ENCODE measurements at places on chromosomes 1 and 21. TPM values are rescaled to one million over a fixed set of nuclear protein-coding genes. Genes with fewer than 3 reads are reported as not detected.

STUM gene
- total RNA-seq: 1.3 TPM

GRCh38 chr1:79969886-79970285, 963.4 kb upstream of the ADGRL4 start:
- no peaks in the 10 kb centered on the region for H3K4me1 ChIP-seq
- H3K27ac ChIP-seq: no peak overlapping the region
- H3K27me3 ChIP-seq: no peaks in the 10 kb centered on the region
- DNase-seq: no peak

- peak overlapping the region; percentile 94 for H3K4me3 ChIP-seq
- no peak for DNase-seq
- no peaks in the 10 kb centered on the region for H3K36me3 ChIP-seq
- H3K4me1 ChIP-seq: peaks cover 10% of the 10 kb centered on the region
- H3K27me3 ChIP-seq: peaks cover 7% of the 10 kb centered on the region
Measured at GRCh38 chr1:248839168-248839555, 1.1 kb downstream of the ZNF672 start.

DNA sequence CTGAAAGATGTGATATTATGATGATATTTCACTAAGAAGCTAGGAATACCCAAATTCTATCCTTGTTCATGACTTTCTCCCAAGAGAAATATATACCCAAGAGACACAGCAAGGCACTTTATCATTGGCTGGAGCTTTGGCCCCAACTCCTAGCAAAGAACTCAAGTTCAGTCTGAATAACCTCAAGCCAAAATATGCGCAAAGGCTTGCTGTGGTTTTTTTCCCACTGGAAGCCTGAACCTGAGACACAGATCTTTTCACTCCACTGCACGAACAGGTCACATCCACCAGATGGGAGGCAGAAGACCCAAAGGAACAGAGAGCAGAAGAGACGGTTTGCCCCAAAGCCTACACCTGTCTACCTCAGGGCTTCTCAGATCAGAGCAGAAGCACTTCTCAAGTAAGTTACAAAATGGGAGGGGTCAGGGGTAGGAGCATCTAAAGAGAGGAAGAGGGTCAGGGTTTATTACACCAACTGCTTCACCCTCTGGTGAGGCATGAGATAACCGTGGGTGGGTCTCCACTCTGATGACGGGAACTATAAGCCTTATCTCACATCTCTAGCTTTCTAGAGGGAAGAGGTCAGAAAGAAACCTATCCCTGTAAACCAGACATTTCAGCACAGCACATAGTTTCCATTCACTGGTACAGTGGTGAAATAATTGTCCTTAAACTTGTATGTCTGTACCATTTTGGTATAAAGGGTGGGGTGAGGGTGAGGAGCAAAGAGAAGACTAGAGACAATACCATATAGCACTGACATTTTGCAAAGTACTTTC, 17.1 kb upstream of the CDC42BPA start:
- H3K27me3 ChIP-seq: no peaks in the 10 kb centered on the region
- H3K36me3 ChIP-seq: peaks cover 6% of the 10 kb centered on the region
- DNase-seq: no peak

- H3K36me3 ChIP-seq: no peaks in the 10 kb centered on the region
- H3K27ac ChIP-seq: no peak within 1 kb of the TSS
- peaks cover 25% of the 10 kb centered on the region for H3K27me3 ChIP-seq
- H3K4me3 ChIP-seq: peak within 1 kb of the TSS; percentile 69
- peaks cover 21% of the 10 kb centered on the region for H3K4me1 ChIP-seq
Measured at GRCh38 chr1:8317647-8318381, at the start of gene SLC45A1. Gene SLC45A1 (plus strand): TSS chr1:8318114. CDS start chr1:8324330, 6,216 bp downstream.

GRCh38 chr1:61012341-61012761, 70.0 kb upstream of the NFIA start:
- no peak for DNase-seq
- no peaks in the 10 kb centered on the region for H3K27me3 ChIP-seq
- H3K4me3 ChIP-seq: no peak overlapping the region
- H3K27ac ChIP-seq: no peak overlapping the region
- no peaks in the 10 kb centered on the region for H3K36me3 ChIP-seq
- peaks cover 22% of the 10 kb centered on the region for H3K4me1 ChIP-seq

RRP15 gene
- total RNA-seq: 19.8 TPM

DNA sequence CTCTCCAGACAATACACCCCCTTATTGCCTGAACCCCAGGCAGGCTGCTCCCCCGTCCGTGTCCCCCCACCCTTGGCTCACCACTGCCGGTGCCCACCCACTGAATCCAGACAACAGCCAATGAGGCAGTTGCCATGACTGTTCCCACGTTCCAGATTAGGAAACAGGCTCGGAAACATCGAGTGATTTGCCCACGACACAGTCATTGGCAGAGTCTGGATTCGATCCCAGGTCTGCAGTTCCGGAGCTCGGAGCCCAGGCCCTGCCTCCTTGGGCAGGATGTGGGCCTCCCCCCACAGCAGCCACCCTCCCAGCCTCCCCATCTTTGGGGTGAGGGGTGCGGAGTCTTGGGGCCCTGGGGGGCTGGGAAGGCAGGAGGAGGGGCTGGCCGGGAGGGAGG, 20.3 kb upstream of the CLSTN1 start:
- no peak for DNase-seq
- no peak overlapping the region for H3K4me3 ChIP-seq
- H3K36me3 ChIP-seq: no peaks in the 10 kb centered on the region
- H3K27me3 ChIP-seq: no peaks in the 10 kb centered on the region
- H3K27ac ChIP-seq: no peak overlapping the region

DNA sequence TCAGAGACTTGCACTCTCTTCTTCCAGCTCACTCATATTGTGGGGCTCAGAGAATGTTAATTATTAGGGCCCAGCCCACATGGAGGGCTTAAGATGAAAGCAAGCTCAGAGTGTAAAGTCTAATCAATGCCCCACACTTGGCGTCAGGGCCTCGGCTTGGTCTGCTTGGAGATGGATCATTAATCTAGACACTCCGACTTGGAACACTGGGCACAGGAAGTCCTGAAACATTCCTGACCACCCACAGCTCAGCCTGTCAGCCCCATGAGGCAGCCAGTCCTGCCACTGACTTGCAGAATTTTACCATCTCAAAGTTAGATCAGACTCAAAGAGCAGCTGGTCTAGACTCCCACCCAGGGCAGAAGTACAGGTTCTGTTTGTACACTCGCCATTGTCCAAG, 69.8 kb upstream of the TRABD2B start:
- H3K36me3 ChIP-seq: no peaks in the 10 kb centered on the region
- H3K4me3 ChIP-seq: no peak overlapping the region
- DNase-seq: no peak
- H3K4me1 ChIP-seq: no peaks in the 10 kb centered on the region
- no peaks in the 10 kb centered on the region for H3K27me3 ChIP-seq

DNA sequence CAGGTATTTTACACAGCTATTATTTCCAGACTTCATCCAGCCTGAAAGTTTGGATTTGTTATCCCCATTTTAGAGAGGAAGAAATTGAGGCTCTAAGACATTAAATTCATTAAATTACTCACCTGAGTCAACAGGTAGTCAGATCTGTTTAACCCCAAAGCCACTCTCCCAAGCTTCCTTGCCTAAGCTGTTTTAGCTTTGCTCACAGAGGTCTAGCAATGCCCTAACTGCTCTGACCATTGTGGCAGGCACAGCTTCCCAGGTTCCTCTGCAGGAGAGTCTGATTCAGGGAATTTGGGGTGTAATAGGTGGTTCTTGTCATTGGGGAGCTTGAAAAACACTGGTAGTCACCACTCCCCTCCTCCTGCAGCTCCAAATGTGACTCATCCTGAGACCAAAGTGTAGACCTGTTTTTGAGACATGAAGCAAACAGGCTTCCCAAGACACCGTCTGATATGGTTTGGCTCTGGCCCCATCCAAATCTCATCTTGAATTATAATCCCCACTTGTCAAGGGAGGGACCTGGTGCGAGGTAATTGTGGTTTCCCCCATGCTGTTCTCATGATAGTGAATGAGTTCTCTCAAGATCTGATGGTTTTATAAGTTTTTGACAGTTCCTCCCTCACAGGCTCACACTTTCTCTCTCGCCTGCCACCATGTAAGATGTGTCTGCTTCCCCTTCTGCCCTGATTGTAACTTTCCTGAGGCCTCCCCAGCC, 142.8 kb upstream of the DNAH14 start:
- H3K4me1 ChIP-seq: peaks cover 10% of the 10 kb centered on the region
- H3K27me3 ChIP-seq: peaks cover 9% of the 10 kb centered on the region
- no peak overlapping the region for H3K27ac ChIP-seq

DNA sequence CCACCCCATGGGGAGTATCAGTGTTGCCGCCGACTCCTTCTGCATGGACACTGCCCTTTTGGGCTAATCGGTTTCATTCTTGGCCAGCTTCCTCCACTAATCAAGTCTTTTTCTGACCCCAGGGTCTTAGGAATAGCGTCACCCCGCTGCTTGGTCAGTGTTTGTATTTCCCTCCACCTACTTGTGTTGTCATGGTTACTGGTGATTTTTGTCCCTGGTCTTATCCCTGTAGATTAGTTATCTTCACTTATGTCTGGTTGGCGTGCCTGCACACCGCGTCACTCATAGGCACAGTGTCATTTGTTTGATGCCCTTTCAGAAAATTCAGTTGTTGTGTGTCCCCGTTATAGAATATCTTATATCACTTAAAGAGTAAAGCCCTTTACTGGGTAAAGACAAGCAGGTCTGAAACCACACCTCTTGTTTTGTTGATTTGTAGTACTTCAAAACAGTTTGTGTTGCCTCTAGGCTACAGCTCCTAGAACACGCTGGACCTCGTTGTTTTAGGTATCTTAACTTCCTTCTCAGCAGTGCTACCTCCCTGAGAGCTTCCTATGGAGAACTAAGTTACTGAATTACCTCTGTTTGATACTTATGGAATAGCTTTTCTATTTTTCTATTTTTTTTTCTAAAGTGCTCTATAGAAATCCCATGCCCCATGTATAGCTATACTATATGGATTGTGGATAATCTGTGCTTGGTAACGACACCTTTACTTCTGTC, 868 bp downstream of the PPP1R12B start:
- H3K4me3 ChIP-seq: peak overlapping the region; percentile 61
- H3K27me3 ChIP-seq: no peaks in the 10 kb centered on the region
- peak; percentile 50 for DNase-seq
- no peak overlapping the region for H3K27ac ChIP-seq
- H3K36me3 ChIP-seq: no peaks in the 10 kb centered on the region

ZNF670 gene
- total RNA-seq: 12.2 TPM

DNA sequence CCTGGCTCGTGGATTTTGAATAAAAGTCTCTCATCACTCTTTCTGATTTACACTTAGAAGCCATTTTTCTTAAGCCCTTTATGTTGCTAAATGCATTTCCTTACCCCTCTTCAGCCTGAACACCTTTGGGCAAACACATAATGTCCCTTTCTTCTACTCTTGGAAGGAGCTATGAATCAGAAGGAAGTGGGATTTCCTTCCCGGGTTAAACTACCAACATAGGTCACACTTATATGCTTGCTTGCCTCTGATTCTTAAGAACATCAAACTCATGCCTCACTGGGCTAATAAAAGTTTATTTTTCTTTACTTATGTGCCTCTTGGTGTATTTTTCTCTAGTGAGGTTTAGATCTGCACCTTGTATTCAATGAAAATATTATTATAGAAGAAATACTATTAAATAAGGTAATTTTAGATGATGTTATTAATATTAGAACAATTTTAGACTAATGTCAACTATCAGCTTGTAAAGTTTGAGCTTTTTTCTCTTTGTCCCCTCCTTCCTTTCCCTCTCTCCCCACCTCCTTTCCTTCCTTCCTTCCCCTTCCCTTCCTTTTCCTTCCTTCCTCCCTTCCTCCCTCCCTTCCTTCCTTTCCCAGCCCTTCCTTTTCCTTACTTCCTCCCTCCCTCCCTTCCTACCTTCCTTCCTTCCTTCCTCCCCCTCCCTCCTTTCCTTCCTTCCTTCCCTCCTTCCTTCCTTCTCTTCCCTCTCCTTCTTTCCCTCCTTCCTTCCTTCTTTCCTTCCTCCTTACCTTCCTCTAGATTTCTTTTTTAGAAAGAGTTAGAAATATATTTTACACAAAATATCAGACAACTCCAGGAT, 66.5 kb upstream of the KCNJ6 start:
- H3K4me3 ChIP-seq: no peak overlapping the region
- H3K27me3 ChIP-seq: no peaks in the 10 kb centered on the region
- no peak overlapping the region for H3K27ac ChIP-seq
- DNase-seq: no peak
- no peaks in the 10 kb centered on the region for H3K36me3 ChIP-seq
- 0 out of 2 replicates have a peak, but pooled peaks cover 6% of the 10 kb centered on the region for H3K4me1 ChIP-seq

DNA sequence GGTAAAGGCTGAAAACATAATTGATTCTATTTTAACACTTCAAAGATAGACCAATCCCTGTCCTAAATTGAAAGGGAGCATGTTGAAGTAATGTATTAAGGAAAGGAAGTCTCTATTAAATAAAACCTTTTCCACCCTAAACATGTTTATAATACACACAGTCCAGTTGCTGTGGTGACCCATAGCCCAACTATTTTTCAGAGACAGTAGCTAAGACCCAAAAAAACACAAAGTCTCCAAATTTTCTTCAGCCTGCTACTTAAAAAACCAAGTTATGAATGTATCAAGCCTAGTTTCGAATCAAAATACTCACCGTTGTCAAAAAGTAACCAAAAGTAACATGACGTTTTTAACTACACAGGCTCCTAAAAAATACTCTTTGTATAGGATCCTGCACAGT, 1.6 kb downstream of the ELK4 start:
- H3K27ac ChIP-seq: peak overlapping the region; percentile 93
- H3K27me3 ChIP-seq: no peaks in the 10 kb centered on the region
- H3K4me1 ChIP-seq: peaks cover 8% of the 10 kb centered on the region
- DNase-seq: no peak
- no peaks in the 10 kb centered on the region for H3K36me3 ChIP-seq

DNA sequence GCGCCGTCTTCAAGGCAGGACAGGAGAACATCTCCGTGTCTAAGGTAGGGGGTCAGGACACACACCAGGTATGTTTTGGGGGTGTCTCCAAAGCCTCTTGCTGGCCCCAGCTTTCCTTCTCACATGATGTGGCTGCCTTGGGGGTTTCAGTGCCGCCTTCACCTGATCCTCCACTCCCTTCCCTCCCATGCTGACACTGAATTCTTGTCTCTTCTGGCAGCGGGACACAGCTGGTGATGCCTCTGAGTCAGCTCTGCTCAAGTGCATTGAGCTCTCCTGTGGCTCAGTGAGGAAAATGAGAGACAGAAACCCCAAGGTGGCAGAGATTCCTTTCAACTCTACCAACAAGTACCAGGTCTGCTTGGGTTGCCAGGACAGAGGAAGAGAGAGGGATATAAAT, 13.5 kb downstream of the ATP1A2 start:
- DNase-seq: no peak
- H3K4me1 ChIP-seq: no peaks in the 10 kb centered on the region
- H3K27ac ChIP-seq: no peak overlapping the region
- H3K36me3 ChIP-seq: no peaks in the 10 kb centered on the region
- H3K27me3 ChIP-seq: no peaks in the 10 kb centered on the region

EPS8L3 gene
- not detected for total RNA-seq

DNA sequence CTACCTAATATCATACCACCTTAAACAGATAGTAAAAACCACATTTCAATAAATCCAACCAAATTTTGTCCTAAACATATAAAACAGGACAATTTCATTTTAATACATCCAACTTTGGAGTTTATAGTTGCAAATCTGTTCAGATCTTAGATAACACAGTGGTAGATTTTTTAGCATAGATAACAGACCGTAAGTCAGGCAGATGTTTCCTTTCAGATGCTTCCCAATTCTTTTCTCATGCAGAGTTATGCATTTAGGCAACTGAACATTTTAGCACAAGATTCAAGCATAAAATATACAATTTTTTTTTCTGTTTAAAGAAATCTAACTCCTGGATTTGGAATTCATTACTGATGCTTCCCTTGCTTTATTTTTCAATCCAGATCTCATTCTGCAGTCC, 156.5 kb upstream of the ZNHIT6 start:
- no peak overlapping the region for H3K27ac ChIP-seq
- H3K36me3 ChIP-seq: no peaks in the 10 kb centered on the region
- H3K4me1 ChIP-seq: no peaks in the 10 kb centered on the region
- no peak overlapping the region for H3K4me3 ChIP-seq

SNIP1 gene
- total RNA-seq: 13.3 TPM

Data from GM23338 (cell line).